ENCODE measurements at places on chromosomes 3 and 15.

DNA sequence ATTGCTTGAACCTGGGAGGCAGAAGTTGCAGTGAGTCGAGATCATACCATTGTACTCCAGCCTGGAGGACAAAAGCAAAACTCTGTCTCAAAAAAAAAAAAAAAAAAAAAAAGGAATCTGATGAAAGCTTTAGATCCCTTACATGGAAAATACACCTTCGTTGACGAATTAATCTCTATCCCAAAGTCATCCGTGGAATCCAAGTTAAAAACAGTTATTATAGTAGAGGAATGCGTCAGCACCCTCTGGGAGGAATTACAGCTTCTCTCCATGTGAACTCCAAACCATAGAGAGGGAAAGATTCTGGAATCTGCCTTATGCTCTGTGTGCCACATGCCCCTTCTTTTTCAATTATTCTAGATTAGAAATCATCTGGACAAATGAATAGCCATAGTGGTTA is 192.3 kb upstream of the C2CD4B start:
- no peak for ATAC-seq

DNA sequence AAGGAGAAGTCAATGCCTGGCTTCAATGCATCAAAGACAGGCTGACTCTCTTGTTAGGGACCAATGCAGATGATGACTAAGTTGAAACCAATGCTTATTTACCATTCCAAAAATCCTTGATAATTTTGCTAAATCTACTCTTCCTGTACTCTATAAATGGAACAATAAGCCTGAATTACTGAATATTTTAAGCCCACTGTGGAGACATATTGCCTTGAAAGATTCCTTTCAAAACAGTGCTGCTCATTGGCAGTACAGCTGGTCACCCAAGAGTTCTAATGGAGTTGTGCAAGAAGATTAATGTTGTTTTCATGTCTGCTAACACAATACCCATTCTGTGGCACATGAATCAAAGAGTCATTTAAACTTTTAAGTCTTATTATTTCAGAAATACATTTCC is 181.0 kb upstream of the CBLB start:
- no peak for ATAC-seq

- ATAC-seq, result no peak
Measured at GRCh38 chr3:58158442-58159153, 52.2 kb downstream of the DNASE1L3 start.

DNA sequence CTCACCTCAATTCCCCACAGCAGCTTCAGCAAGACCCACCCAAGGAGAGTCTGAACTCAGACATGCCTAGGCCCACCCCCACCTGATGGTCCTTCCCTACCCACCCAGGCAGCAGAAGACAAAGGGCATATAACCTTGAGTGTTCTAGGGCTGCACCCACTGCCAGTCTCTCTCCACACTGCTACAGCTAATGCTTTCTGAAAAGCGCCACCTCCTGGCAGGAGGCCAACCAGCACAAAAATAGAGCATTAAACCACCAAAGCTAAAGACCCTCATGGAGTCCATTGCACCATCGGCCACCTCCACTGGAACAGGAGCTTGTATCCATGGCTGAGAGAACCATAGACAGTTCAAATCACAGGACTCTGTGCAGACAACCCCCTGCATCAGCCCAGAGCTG is 11.3 kb upstream of the RPL39L start:
- peak; percentile 57 for ATAC-seq

DNA sequence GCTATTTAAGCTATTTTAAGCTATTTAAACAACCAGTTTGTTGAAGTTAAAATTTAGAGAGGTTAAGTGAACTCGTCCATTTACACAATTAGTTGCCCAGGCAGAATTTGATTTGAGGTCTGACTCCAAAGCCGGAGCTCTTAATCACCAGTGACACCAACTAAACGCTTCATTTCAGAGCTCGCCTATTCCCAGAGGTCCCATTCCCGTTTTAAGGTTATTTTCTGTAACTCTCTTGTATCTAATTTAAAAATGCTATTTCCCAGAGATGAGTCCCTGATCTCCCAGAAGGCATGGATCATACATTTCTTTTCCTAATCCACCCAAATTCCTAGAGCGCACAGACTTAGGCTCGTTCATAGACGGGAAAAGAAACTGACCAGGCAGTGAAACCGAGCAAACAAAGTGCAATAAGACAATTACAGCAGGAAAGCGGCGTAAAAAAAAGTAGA is 904 bp upstream of the MCTP2 start:
- no peak for ATAC-seq

DNA sequence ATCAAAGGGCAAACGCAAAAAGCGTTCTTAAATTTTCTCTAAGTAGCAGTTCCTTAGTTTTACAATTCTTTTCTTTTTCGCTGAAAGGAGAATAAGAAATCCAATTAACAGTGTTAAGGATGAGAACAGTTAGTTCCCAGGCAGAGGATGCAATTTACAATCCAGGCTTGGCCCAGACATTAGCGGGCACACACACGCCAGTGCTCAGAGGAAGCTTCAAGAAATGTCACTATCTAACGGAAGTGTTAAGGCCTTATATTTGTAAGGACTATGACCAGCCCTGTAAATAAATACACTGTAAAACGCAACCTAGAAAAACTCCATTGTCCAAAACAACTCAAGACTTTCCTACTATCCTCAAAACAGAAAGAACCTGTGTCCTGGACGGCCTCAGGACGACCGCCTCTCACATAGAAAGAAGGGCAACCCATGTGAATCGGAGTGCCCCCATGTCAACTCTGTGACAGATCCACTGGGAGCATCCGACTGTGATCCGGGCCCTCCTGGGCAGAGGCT is 1.3 kb downstream of the ACAP2 start:
- ATAC-seq, result no peak

GRCh38 chr3:177603148-177603603 is 405.9 kb upstream of the TBL1XR1 start:
- ATAC-seq, result peak; percentile 70

DNA sequence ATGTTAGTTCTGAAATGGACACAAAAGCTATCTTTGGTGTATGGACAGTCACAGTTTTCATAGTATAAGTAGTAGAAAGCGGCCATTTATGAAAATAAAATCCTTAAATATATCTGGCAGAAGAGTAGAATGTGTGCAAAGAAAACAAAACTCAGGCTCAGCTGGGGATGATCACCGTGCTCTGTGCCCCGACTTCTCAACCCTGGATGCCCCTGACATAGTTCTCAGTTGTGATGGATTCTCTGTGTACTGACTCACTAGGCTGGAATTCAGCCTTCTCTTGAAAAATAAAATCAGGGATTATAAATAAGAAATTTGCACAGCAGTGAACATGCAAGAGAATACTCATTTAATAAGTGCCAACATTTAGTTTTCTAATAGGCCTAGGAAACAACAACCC is 925.1 kb upstream of the NR2F2 start:
- no peak for ATAC-seq

DNA sequence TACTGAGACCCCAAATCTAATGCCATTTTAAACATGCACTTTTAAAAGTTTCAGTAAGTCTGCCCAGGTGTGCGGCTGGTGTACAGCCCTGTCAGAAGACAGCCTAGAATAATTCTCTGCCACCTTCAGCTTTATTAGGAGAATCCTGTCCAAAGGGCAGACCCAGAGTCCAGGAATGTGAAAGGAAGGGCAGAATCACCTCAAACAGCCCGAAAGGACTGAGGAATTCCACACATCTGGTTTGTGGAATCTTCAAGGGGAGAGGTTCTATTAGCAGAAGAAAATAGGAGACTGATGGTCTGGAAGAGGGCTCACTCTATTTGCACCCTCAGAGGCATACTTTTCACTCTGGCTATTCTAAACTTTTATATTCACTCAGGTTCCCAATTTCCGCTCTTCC is 46.6 kb downstream of the TYRO3 start:
- no peak for ATAC-seq

DNA sequence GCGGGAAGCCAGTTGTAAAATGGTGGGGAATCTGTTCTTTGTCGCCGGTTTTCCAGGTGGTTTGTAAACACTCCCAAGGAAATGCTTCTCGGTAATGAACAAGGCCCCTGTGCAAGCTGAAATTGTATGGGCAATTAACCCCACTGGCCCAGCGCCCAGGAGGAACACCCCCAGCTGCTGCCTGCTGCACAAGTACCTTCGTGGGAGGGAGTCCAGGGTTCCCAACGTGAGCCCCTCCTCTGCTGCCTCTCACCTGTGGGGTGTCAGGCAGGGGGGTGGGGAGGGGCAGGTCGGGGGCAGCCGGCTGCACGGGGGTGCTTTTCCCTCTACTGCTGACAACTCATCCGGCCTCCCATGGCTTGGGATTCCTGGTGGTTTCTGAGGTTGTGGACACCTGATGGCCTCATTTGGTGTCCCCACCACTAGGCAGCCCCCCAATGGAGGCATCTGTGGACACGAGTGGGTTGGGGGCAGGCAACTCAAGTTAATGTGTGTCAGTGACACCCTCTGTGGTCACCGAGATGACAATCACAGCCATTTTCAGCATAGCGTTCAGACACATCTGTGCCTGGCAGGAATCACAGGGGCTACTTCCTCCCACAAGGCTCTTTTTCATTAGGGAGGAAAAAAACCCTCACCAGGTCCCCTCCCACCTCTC is 35.6 kb upstream of the PRR23E start:
- no peak for ATAC-seq

DNA sequence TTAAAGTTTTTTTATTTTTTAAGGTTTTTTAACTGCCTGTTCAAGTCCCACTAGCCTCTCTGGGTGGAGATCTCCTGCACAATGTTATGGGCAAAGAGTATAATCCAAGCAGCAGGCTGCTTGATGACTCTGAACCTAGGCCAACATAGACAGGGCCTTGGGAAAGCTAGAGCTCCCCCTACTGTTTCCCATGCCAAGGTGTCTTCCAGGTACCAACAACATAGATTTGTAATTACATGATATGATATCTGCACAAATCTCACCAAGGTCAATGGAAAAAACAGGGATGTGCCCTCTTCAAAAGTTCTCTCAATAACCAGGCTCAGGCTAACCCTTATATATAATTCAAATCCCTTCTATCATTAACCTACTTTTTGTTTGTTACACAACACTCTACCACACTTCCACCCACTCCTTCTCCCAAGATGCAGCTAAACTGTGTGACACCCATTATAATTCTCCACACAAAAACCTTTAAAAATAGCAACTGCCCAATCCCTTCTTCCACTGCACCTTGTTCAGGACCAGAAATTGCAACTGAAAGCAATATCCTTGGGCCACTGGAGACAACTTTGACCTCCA is 43.8 kb downstream of the RBM15B start:
- peak; percentile 71 for ATAC-seq

- no peak for ATAC-seq
Measured at GRCh38 chr15:101171954-101172353, 79.9 kb downstream of the CHSY1 start.

DNA sequence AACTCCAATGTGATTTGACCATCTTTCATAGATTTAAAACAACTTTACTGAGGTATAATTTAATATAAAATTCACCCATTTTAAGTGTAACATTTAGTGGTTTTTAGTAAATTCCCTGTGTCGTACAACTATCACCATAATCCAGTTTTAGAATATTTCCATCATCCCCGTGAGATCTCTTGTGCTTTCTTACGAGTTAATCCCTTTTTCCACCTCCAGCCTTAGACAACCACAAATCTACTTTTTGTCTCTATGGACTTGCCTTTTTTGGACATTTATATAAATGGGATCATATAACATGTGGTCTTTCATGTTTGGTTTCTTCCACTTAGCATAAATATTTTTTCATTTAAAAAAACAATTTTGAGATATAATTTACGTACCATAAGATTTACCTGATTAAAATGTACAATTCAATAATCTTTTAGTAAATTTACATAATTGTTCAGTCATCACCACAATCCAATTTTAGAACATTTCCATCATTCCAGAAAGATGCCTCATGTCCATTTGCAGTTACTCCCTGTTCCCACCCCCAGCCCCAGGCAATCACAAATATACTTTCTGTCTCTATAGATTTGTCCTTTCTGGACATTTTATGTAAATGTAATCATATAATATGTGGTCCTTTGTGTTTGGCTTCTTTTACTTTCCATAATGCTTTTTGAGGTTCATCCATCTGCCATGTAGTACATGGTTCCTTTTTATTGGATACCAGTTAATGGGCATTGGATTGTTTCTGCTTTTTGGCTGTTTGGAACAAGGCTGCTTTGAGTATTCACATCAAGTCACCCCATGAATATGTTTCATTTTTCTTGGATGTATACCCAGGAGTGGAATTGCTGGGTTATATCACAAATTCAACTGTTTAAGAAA is 3.1 kb downstream of the OXSR1 start:
- no peak for ATAC-seq

GRCh38 chr3:52193065-52193464 is 4.9 kb upstream of the ALAS1 start:
- no peak for ATAC-seq

DNA sequence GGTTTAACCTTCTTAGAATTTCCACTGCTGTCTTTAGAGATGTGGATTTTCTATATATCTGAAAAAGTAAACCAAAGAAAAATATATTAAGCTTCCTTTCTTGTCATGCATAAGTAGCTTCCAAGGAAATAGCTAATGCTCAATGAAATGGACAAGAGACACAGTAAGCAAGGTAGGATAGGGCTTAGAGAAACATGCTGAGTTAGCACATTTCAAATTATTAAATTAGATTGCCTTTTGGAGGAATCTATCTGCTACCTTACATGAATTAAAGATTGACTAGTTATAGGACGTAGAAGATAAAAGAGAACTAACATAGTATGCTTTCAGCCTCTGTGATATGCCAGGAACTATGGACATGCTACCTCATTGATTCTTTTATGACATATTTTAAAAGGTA is 824.6 kb downstream of the TUSC7 start:
- no peak for ATAC-seq

GRCh38 chr3:194276768-194277103 is 74.4 kb downstream of the CPN2 start:
- no peak for ATAC-seq

DNA sequence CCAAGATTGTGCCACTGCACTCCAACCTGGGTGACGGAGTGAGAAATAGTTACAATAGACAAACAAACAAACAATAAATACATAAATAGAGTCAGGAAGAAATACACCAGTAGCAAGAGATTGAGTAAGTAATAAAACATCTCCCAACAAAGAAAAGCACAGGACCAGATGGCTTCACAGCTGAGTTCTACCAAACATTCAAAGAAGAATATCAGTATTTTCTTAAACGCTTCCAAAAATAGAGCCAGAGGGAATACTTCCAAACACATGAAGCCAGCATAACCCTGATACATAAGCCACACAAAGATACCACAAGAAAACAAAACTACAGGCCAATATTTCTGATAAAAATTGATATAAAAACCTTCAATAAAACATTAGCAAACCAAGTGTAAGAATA is 30.7 kb upstream of the IGSF10 start:
- ATAC-seq, result no peak

GRCh38 chr3:63559884-63560283 is 92.6 kb upstream of the SNTN start:
- ATAC-seq, result no peak

GRCh38 chr3:10516544-10517452 is 11.4 kb upstream of the ATP2B2 start:
- no peak for ATAC-seq

DNA sequence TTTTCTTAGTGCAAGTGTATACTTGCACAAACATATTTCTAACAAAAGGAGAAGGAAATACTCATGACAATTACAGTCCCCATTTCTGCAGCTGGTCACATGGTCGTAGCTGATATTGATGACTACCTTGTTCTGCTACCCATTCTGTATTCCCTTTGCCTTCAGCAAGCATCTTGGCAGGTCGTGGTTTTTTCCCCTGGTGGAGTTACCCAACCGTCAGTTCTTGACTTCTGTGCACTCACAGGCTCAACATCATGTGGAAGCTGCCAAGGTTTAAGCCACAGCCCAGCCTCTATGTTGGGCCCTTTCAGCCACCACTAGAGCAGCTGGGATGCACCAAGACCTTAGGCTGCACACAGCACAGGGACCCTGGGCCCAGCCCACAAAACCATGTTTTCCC is 56.1 kb downstream of the VGLL3 start:
- no peak for ATAC-seq
